ENCODE measurements at places on chromosomes 16 and 17.
A peak's percentile ranks its signal among the peaks of the same experiment; 100 is the strongest.

- ATAC-seq, result peak; percentile 69
Observed at GRCh38 chr17:27494192-27495091, 38.2 kb downstream of the KSR1 start.

GRCh38 chr16:88622866-88623265 lies 15.5 kb upstream of the IL17C start:
- no peak for ATAC-seq

DNA sequence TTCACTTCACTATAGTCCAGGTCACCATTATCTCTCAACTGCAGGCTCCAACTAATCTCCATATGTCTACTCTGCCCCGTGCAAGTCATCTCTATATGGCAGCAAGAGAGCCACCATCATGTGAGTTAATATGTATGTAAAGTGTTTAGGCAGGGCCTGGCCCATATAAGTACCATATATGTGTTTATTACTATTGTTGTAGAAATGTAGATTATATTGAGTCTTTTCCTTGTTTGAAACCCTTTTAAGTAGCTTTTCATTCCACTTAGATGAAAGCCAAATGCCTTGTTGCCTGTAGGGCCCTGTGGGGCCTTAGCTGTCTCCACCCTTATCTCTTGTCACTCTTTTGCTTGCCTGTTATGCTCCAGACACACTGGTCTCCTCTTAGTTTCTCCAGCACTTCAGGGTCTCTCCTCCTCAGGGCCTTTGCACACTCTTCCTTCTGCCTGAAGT lies 164.0 kb downstream of the PHKB start:
- no peak for ATAC-seq

DNA sequence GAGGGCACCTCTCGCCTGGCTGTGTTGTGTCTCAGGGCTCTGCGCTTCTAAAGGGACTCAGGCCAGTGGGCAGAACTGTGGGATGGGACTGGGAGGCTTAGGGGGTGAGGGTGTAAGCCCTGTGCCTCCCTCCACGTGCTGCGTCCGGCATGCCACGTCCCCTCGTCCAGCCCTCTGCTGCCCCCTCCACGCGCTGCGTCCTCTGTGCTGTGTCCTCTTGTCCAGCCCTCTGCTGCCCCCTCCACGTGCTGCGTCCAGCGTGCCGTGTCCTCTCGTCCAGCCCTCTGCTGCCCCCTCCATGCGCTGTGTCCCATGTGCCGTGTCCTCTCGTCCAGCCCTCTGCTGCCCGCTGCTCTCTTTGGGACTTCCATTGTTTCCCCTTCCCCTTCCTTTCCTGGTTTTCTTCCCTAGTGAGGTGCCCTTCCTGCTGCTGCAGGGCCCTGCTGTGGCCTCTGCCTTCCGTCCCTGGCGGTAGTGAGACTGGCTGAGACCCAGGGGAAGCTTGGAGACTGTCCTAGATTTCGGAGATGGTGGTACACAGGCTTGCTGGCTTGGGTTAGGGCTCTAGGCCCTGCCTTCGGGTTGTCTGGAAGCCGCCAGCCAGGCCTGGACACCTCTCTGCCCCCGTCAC lies 6.4 kb upstream of the ZNF750 start:
- ATAC-seq, result peak; percentile 21

DNA sequence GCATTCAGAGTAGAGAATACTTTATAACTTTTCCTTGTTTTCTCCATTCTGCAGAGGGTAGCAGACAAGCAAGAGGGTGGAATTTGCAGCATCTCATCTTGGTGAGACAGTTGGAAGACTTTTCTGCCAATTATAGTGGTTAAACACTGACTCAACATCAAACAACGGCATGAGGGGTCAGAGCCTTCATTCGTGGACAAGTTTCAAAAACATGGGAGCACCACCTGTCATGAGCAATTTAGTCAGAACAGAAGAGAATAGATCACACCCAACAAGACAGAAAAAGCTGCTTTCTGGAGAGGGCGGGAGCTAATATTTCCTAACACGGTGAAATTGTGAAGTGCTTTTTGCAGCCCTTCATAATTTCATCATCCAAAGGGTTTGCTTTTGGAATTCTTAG lies 17.9 kb upstream of the ZNF652 start:
- ATAC-seq, result no peak

DNA sequence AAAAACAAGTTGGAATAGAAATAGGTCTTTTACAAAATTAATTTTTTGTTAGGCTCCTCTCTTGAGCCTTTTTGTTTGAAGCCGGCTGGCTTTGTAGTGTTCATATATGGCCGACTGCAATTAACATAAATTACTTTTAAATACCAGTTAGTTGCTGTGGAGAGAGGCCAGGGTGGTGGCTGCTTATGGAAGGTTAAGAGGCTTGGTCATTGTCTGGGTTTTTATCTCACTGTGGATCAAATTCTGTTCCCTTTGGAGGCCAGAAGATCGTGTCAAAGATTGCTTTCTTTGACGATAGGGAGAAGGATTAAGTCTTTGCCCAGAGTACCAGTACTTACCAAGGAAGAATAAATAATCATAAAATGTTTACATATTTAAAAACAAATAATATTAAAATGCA lies 39.9 kb downstream of the MSI2 start:
- no peak for ATAC-seq

GRCh38 chr17:35543856-35544255 lies 6.4 kb upstream of the SLFN12L start:
- ATAC-seq, result no peak

DNA sequence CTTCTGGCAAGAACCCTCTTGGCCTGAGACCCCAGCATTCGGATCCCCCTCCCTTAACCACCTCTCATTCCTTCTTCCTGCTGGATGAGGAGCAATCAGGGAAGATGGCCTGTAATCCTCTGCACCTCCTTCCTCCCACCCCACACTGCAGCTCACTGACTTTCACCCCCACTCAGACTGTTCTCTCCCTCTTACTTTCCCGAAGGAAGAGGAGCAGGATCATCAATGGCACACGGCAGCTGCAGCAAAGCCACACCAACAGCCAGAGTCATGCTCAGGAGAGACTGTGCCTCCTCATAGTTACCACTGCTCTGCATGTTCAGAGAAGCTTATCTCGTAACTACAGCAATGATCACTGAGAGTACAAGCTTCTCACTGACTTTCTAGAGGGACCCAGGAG lies 10.1 kb upstream of the TMEM101 start:
- no peak for ATAC-seq

DNA sequence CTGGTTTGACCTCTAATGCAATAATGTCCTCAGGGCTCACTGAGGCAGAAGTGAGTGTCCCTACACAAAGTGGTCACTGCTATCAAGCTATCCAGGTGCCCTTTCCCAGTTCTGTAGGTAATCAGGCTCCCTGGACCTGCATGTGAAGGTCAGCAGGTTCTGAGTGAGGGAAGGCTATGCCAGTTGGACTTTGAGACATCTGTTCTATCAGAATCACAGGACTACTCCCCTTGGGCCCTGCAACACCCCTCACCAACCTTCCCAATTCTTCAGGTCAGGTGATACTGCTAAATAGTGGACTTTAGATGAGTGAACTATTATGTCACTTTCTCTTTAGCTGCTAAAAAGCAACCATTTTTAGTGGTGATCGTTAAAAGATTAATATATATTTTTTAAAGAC lies 37.6 kb downstream of the ZZEF1 start:
- ATAC-seq, result no peak

DNA sequence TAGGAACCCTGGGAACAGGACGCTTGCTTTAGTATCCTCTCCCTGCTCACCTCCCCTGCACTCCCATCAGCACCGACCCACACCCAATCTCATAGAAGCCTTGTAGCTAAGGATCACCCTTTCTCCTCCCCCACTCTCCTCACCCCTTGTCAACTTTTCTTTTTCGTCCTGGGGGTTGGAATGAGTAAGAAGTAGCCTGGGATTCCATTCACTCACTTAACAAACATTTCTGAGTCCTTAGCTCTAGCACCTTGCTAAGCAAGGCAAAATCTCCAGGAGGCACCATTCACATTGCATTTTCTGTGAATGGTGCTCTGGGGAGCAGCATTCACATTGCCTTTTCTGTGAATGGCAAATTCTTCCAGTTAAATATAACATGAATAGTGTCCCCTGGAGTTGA lies 1.1 kb upstream of the PGAP3 start:
- ATAC-seq, result no peak

DNA sequence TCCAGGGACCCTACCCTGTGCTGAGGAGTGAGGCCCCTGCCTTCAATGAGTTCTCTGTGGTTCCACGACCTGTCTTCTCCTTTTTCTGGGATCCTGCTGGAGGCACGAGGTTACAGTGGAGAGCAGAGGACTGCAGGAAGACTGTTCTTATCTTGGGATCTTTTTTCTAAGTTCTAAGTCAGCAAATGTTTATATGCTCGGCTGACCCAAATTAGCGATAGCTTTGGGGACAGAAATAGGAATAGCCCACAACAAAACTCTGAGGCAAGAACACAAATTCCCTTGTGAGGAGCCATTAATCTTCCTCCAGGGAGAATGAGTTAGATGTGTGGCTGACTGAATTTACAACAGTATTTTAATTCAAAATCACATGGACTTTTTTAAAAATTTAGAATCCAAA lies 46.7 kb downstream of the MYOCD start:
- ATAC-seq, result no peak

DNA sequence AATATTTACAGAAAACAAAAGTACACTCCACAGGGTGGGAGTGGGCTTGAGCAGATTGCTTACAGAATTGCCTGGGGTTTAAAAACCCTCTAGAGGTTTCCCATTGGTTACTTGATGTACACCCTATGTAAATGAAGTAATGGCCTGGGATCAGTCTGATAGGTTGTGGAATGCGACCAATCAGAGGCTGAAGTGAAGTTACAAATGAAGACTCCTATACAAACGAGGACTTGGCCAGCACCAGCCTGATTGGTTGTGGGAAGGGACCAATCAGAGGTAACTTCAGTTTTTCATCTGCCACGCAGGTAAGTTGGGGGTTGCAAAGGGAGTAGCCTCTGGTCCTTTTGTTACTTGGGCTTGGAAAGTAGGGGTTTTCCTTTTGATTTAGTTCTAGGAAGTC lies 8.8 kb downstream of the EEF2K start:
- no peak for ATAC-seq

- ATAC-seq, result no peak
Observed at GRCh38 chr16:22328081-22328725, 31.0 kb downstream of the POLR3E start.

DNA sequence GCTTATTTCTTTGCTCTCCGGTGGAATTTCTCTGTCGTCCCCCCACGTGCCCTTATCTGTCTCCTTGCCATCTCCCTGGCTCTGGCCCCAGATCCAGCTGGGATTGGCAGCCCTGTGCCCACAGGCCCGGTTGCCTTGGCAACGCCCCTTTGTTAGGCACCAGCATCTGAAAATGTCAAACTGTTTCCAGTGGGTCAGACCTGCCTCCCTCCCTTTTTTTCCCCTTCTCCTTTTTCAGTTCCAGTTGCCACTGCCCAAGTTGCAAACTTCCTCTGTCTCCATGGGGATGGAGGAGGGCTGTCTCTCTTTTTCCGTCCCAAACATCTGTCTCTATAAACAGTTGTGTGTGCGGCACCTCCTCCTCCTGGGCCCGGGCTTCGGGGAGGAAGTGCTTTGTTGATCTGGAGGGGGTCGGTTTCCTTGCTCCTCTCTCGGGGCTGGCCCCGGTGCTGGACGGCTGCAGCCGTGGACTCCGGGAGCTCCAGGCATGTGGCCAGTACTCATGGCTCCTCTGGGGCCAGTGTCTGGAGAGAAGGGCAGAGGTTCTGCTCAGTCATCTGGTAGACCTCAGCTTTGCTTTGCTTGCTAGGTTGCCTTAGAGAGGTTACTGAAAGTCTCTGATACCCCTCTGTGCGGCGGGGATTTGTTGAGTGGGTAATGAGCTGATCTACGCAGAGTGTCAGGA lies 35.3 kb downstream of the SOCS3 start:
- peak; percentile 83 for ATAC-seq

- no peak for ATAC-seq
Observed at GRCh38 chr16:57510016-57510871, 24.0 kb upstream of the DOK4 start.

GRCh38 chr16:3752984-3753383 lies 35.7 kb upstream of the TRAP1 start:
- ATAC-seq, result no peak

DNA sequence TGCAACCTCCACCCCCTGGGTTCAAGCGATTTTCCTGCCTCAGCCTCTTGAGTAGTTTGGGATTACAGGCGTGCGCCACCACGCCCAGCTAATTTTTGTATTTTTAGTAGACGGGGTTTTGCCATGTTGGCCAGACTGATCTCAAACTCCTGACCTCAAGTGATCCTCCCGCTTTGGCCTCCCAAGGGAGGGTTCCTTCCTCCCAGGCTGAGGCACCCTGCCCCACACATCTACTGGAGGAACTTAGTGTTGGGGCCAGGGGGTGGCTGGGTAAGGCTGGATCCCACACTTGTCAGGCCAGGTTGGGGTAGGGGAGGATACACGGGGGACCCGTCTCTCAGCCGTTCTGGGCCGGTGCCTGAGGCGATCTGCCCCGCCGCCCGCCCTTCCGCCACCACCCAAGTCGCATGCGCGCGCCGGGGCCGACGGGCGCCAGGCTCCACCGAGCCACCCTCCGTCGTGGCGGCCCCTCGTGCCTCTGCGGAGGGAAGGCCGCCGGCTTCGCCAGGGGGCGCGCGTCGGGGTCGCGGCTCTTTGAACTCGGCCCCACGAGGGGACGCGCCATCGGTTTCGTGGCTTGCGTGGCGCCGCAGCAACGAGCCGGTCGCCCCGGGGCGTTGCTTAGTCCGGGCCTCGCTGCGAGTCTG lies 15.9 kb downstream of the GRB7 start:
- peak; percentile 41 for ATAC-seq

DNA sequence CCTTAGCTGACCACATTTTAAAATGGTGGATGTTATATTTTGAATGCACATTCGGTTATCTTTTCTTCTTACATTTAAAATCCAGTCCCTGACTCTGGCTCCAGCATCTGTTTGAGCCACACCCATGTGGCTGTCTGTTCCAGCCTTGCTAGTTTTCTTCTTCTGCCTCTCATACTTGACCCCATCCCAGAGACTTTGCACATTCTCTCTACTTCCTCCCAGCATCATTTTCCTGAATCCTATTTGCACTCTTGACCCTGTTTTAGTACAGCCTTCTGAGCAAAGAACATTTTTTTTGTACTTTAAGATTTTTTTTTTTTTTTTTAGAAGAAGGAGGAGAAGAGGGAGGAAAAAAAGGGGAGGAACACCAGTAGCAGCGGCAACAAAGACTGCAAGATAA lies 23.3 kb upstream of the MAF start:
- ATAC-seq, result no peak

DNA sequence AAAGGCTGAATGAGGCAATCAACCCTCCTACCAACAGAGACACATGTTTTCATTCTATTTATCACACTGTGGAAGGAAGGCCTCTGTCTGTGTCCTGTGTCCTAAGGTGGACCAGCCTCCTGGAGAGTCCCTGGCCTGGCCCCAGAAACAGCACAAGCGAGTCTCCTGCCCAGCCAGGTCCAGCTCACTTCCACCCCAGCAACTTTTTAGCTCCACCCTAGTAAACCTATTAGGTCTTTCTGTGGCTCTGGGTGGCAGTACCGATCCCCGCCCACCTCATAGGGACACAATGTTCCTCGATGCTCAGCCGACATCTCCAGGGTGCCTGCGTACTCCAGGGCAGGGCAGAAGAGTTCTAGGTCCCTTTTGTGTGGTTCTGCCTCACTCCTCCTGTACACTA lies 10.7 kb downstream of the DRC3 start:
- ATAC-seq, result no peak

- peak; percentile 31 for ATAC-seq
Observed at GRCh38 chr16:80463326-80463725, 77.5 kb upstream of the DYNLRB2 start.

Measured in motor neuron (in vitro differentiated cells).